ENCODE measurements at places on chromosomes 1 and 21.

DNA sequence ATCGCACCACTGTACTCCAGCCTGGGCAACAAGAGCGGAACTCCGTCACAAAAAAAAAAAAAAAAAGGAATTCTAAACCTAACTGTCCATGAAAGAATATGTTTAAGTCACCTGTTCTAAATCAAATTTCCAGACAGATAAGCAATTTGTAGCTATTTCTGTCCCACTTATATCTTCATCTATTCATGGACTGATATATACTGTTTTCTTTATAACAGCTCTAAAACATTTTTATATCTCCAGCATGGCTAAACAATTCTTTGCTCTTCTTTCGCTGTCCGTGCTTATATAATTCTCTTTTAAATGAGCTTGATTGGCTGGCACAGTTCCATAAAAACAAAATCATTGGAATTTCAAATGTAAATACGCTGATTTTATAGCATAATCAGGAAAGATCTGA is 30.5 kb downstream of the BRWD1 start:
- DNase-seq = no peak

- no peak for DNase-seq
Measured at GRCh38 chr1:3924186-3924824, 24.2 kb upstream of the C1orf174 start.

DNA sequence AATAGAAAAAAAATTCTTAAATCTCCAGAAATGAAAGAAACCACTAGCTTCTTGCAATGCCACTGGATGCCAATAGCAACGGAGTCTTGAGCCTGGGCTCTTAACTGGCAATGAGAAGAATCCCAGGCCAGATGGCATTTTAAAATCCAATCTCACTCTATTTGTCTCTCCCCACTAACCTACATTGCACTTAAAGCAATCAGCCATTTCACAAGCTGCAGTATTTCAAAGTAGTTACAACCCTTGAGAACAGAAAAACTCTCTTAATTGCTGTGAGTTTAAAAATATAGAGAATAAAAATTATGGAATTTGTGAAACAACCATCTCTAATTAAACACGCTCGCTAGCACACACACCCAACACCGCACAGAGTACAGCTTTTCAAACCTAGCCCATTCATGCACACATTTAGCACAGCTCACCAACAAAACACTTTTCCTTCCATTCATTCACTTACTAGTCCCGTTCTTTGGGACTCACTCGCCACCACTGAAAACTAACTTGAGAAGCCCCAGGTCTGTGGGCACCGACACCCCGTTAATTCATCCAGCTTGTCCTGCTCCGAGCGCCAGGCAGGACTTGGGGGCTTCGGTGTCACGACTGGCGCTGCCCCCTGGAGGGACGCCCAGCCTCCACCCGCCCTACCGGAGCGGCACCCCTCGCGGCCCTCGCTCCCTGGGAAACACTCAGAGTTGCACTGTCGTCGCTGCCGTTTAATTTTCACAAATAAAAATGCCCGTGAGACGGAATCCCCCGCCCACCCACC is 1.0 kb downstream of the DDAH1 start:
- peak; percentile 49 for DNase-seq

DNA sequence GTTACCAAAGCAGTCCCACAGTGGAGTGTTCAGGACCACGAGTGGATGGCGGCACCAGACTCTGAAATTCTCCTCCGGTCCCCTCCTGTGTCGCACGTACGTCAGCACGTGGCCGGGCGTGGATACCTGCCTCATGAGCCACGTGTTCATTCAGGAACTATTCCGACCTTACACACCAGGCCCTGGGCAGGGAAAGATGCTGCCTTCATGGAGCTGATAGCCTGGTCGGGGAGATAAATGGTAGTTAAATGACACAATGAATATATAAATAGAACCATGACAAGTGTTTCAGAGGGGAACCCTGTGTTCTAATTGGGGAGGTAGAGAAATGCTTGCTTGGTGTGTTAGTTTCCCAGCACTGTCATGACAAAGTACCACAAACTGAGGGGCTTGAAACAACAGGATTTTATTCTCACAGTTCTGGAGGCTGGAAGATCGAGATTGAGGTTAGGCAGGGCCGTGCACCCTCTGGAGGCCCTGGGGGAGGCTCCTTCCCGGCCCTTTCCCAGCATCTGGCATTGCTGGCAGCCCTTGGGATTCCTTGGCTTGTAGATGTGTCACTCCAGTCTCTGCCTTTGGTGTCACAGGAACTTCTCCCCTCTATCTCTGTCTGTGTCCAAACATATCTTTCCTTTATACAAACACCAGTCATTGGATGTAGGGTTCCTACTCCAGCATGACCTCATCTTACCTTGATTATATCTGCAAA is 28.9 kb upstream of the GPR137B start:
- no peak for DNase-seq

- no peak for DNase-seq
Measured at GRCh38 chr1:245131026-245131393, 23.8 kb upstream of the KIF26B start.
